ENCODE measurements at places on chromosomes 11 and 22.
A peak's percentile ranks its signal among the peaks of the same experiment; 100 is the strongest.

- peak; percentile 57 for DNase-seq
Measured at GRCh38 chr11:4125141-4125540, 30.5 kb downstream of the RRM1 start.

DNA sequence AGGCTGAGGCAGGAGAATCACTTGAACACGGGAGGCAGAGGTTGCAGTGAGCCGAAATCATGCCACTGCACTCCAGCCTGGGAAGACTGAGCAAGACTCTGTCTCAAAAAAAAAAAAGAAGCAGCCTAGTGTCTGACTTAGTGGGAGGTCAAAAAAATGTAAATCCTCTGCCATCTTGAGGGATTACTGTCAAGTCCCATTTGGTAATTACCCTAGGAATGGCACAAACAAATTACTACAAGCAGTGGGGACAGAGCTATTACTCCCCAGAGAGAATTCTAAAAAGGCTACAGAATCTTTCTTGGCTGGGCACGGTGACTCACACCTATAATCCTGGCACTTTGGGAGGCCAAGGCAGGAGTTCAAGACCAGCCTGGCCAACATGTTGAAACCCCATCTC, 3.8 kb downstream of the SERPING1 start:
- DNase-seq: peak; percentile 7

DNA sequence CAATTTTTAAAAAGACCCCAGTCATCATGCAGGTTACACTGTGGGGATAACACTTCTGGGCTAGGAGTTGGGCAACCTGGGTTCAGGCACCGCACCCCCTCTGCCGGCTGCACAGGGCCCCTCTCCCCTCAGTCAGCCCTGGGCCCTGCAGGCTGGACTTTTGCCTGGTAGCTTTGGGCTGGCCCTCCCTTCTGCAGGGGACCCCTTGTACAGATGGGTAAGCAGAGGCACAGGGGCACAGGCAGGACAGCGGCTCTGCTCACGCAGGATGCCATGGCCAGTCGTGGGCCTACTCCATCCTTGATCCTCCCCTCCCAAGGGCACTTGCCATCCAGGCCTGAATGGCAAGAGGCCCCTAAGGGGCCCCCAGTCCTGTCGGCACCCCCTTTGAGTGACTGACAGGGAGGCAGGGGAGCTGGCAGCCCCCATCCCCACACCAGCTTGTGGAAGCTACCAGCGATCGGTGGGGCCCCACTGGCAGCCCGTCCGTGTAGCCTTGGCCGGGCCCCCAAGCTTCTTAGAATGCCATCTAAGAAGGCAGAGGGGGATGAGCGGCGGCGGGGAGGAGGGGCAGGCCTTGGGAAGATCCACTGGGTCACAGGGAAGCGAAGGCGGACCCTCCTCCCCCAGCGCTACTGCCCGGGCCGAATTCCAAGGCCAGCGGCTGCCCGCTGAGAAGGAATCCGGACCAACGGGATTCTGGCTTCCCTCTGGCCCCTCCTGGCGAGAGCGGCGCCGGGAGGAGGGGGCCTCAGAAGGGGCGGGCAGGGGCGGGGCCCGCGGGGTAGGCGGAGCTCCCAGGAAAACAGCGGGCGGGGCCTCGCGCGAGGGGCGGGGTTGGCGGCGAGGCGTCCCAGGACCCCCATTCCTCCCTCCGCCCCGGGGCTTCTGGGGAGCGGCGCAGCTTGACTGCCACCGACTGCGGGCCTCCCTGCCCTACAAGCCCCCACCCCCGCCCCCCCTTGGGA, 6.8 kb upstream of the CHKA start:
- DNase-seq: peak; percentile 71

DNA sequence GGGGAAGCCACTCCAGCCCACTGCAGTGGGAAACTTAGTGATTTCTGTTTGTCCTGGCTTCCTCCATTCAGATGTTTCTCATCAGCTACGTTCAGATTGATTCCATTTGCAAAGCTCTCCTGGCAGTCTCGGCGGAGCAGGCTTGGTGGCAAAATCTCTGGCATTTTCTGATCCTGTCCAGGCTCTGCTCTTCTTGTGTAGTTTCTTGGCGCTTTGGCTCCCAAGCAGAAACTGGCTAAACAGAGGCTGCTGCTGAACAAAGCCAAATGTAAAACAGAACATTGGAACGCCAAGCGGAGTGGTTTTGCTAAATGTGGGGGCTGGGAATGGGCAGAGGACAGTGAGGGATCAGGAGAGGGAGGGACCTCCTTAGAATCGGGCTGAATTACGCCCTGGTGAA, 36.7 kb downstream of the ADAMTS8 start:
- no peak for DNase-seq

- DNase-seq: no peak
Measured at GRCh38 chr11:117713538-117713991, 83.5 kb downstream of the DSCAML1 start.

GRCh38 chr22:31585161-31585859, 76.7 kb downstream of the PISD start:
- DNase-seq: peak; percentile 71

DNA sequence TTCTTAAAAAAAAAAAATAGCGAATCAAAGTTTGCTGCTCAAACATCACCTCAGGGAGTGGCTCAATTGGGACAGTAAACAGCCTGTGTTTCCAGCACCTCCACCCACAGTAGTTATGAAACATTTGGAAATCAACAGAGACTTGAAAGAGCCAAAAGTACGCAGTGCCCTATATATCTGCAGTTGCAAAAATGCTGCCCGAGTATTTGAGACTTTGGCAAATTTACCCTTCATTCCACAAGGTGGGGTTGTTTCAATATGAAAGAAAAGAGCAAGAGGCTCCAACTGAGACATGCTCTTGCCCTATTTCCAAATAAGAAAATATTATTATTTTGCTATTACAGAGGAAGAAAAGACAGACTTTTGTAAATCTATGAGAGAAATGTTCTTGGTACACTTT, 851.1 kb upstream of the RAG2 start:
- peak; percentile 62 for DNase-seq

DNA sequence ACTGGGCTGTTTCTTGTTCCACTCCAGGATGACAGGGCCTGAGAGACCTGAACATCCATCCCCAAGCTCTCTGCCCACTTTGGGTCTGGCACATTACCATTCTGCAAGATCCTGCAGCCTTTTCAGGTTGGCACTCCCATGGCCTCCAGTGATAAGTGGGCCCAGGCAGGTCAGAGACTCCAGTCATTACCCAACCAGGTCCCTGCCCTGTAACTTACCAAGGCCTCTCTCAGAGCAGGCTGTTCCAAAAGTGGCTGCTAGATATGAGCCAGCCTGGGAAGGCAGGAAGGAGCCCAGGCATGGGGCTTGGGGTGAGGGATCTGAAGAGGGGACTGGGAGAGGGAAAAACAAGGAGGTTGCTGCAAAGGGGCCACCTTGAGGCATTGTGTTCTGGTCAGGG, 35.9 kb downstream of the KCNQ1OT1 start:
- no peak for DNase-seq

DNA sequence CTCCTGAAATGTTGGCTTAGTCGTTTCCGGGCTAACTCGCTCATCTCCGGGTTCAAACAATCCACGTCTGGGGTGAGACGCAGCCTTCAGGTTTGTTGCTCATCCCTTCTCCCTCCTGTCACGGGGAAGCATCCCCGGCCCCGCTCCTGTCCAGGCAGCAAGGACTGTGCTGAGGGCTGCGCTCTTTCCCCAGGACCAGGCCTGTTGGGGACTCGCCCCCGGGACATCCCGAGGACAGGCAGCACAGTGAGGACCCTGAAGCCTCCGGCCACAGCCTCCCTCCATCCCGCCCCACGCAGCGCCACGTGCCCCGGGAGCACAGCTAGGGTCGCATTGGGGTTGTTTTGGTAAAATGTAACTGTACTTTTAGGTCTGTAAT, 252.0 kb downstream of the BRD1 start:
- DNase-seq: no peak

- DNase-seq: no peak
Measured at GRCh38 chr11:4194889-4195288, 100.3 kb downstream of the RRM1 start.

GRCh38 chr11:10400856-10401255, 54.2 kb upstream of the AMPD3 start:
- peak; percentile 59 for DNase-seq

- DNase-seq: no peak
Measured at GRCh38 chr11:98568013-98568412, 452.7 kb upstream of the CNTN5 start.

DNA sequence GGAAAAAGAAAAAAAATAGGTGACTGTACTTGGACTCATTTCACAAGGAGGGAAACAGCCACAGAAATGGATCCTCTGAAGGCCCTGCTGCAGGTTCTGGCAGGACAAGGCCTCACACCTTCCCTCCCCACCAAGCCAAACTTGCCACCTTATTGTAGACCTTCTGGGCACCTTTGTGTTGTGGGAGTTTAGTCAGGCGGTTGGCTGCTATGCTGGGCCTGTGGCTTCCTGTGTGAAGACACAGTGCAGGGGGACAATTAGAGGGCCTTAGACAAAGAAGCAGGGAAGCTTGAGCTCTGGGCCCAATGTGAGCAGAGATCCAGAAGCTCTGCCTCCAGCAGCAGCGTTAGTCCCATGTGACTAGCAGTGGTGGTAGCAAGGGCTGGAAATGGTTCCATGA, 4.2 kb downstream of the RAB1B start:
- DNase-seq: no peak

- DNase-seq: peak; percentile 65
Measured at GRCh38 chr22:35883031-35883620, 145.5 kb downstream of the RBFOX2 start.

DNA sequence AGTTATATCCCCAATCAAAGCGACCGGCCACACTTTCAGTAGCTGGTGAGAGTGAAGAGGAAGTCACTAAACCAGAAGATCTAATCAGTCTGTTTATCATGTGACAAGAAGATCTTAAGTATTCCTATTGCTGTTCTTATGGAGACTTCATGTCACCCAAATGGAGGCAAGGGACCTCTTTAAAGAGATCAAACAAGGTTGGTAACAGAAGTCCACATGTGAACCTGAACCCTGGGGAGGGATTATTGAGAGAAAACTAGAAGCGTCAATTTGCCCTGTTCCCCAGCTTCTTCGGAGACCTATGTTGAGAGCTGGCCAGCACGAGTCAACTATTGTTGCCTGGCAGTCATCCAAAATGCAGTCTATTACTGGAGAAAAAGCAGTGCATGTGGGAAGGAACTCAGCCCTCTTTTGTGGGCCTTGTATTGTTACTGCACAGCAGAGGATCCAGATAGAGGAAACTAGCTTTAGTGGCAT, 76.9 kb upstream of the CTSC start:
- peak; percentile 70 for DNase-seq

GRCh38 chr11:58928691-58929090, 10.6 kb upstream of the GLYATL1 start:
- no peak for DNase-seq

DNA sequence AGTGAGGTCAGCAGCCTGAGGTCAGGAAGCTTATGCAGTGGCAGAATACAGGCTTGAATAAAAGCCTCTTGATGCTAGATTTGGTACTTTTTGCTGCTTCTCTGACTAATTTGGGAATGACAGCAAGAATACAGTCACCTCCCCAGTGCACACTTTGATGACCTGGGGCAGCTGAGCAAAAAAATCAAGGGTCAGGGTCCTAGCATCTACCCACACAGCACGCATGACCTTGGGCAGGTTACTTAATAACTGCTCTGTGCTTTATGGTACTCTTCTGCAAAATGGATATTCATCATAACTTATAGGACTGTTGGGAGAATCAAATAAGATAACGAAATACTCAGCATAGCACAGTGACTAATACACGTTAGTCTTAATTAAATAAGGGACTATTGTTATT, 344.1 kb upstream of the SYN3 start:
- DNase-seq: no peak

DNA sequence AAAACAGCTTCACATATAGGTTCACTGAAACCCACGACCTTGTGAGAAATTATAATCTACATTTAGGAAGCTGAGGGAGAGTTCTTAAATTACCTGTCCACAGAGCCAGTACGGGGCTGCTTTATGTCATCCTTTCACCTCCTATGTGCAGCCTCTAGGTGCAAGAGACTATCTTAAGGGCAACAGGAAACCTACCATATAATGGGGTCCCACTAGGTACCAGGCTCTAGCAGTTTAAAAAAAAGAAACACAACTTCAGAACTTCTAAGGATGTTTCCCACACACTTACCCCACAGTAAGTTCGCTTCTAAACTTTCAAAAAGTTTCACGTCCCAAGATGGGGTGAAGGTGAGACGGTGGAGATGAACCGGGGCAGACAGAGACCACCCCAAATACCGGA, 573 bp downstream of the STK33 start:
- DNase-seq: no peak

DNA sequence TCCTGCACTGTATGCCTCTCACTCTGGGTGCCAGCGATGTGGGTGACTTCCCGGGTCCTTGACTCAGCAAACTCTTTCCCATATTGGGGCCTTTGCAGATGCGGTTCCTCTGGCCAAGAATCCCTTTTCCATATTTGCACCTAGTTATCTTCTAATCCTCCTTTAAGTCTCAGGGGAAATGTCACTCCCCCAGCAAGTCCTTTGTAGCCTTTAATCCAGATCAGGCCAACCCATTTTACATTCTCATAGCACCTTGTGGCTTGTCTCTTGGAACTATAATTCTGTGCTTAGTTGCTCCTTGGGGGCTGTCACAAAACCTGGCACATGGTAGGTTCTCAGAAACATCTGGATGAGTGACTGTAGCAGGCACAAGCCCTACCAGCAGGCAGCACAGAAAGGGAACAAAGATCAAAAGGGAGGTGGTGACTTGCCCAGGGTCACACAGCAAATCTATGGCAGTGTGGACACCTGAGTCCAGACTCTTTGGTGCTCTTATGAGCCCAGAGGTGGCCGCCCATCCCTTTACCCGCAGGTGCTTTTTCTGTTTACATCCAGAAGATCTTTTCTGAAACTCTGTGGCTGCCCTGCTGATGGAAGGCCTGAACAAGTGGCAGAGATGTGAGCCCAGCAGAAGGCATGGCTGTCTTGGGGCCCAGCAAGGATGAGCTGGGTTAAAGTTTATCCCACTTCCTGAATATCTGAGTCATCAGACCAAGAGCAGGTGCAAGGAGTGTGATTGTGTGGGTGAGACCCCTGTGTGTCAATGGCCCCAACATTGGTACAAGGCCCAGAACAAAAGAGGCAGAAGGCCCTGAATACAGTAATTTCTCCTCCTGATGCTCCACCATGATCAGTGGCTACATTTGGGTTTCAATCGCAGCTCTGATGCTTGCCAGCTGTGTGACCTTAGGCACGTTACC, 78.6 kb upstream of the GRK3 start:
- no peak for DNase-seq

- no peak for DNase-seq
Measured at GRCh38 chr11:109769858-109770257, 323.3 kb upstream of the ZC3H12C start.
